ENCODE measurements at places on chromosomes 3 and 15.

- DNase-seq: no peak
Measured at GRCh38 chr15:91592567-91592966, 260.9 kb upstream of the SLCO3A1 start.

DNA sequence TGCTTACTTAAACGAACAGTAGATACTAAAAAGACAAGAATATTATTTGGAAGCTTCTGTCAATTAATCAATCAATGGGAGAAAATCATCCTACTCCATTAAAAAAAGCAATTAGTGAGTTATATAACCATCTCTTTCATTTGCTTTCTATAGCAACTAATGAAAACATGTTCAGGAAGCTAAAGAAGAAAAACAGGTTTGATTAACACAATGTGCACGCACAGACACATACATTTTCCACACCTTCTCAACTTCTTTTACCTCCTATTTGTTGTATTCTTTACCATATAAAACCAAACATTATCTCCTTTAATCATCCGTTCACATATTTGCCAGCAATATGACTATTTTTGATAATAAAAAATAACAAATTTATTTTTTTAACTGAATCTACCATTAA lies 111.3 kb downstream of the GBE1 start:
- no peak for DNase-seq

DNA sequence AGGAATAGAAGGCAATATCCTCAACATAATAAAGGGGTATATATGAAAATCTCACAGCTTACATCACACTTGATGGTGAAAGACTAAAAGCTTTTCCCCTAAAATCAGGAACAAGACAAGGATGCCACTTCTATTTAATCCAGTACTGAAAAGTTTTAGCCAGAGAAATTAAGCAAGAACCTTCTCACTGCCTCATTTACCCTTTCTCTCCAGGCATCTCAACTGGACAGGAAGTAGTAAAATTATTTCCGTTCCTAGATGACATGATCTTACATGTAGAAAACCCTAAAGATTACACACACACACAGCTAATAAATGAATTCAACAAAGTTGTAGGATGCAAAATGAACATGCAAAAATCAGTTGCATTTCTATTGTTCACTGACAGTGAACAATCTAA lies 11.2 kb downstream of the SCAP start:
- DNase-seq: no peak

DNA sequence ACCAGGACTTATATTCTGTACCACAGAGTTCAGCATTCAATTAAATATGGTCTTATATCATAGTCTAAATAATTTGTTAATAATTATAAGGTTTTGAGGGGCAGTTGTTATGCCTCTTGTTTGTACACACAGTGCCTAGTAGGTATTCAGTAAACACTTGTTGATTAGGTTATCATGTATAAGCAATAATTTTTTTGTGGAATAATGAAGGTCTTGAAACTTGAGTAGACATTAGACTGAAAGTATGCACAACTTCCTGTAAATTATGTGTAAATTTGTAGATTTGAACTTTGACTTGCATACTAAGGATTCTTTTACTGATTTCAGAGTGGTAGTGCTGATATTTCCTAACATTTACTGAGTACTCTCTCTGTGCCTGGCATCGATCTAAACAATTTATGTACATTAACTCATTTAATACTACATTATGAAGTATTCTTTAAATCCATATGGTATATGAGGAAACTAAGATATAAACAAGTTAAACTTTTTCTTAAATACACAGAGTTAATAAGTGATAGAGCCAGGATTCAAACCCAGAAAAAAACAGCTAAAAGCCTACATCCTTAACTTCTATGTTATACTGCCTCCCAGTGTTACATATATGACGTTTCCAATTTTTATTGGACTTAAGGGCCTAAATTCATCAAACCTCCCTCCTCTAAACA lies 65.1 kb downstream of the GLCE start:
- DNase-seq: no peak

- DNase-seq: no peak
Measured at GRCh38 chr3:108051005-108051404, 39.8 kb downstream of the CD47 start.

GRCh38 chr3:175447521-175447920 lies 588.4 kb downstream of the NAALADL2 start:
- no peak for DNase-seq

- DNase-seq: no peak
Measured at GRCh38 chr3:17055374-17056276, 170.9 kb downstream of the PLCL2 start.

GRCh38 chr3:191047930-191048329 lies 151.1 kb upstream of the OSTN start:
- no peak for DNase-seq

DNA sequence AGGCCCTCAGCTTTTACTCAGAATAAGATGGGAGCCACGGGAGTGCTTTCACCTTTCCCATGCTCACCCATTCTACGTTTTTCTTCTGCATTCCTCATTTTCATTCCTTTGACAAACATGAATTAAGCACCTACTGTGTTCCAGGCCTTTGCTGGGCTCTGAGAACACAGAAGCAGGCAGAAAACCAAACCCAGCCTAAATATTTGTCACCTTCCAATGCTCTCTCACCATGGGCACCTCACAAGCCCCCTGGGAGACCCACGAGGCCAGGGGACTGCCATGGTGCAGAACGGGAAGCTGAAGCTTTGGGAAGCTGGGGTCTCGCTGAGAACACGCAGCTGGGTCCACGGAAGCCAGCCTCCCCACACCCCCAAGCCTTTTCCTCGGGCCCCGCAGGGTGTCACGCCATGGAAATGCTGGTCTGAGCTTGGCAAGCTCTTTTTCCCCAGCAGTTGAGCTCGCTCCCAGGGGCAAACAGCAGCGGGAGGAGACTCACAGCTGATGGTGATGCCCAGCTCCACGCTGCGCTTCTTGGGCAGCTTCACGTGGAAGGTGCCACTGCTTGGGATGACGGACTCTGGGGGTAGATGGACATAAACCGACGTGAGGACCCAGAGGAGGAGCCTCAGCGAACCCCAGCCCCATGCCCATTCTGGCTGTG lies 27.7 kb downstream of the GRIP2 start:
- DNase-seq: no peak

DNA sequence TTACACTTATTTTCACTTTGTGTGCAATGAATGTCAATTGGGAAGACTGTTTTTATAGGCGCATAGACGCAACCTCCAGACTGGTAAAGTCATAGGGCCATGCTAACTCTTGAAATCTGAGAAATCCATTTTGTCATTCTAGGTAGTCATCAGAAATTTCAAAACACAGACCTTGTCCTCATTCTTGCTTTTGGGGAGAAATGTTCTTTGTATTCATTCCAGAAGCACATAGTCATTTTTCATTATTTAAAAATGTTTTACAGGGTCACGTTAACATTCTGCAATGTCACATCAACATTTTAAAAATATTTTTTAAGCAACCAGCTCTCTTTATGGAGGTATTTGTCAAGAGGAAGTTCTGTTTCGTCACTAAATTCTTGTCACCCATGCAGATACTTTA lies 898.4 kb downstream of the PDCD6IP start:
- DNase-seq: no peak

DNA sequence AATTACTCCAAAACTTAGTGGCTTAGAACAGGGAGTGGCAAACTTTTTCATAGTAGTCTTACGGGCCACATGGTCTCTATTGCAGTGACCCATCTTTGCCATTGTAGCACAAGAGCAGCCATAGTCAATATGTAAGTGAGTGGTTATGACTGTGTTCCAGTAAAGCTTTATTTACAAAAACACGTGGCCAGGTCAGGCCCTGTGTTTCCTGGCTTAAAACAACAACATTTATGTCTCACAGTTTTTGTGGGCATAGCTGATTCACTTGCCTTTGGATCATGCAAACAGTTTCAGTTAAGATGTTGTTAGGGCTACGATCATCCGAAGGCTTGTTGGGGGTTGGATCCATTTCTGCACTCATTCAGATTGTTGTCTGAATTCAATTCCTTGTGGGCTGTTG lies 103.8 kb downstream of the CHCHD6 start:
- DNase-seq: no peak

DNA sequence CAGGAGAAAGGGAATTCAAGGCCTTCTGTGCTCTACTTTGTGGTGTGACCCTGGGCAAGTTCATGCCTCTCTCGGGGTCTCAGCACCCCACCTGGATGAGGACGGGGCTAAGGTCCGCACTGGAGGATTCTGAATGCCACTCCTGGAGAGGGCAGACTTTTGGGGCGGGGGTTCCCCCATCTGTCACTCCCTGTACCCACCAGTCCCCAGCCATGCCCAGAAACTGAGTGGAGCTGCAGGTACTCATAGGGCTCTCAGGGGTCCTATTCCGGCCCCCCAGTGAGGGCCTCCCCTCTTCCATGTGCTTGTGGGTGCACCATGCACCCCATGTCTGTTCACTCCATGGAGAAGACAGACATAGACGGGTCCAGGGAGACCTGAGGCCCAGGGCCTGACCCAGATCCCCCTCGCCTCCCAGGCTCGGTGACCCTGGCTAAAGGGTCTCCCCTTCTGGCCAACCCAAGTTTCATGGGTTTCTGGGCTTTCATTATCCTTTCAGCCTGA lies 26.0 kb downstream of the ACSBG1 start:
- no peak for DNase-seq

- DNase-seq: no peak
Measured at GRCh38 chr3:126493739-126494138, 18.0 kb upstream of the ZXDC start.

GRCh38 chr3:20097015-20097414 lies 56.8 kb downstream of the KAT2B start:
- no peak for DNase-seq

DNA sequence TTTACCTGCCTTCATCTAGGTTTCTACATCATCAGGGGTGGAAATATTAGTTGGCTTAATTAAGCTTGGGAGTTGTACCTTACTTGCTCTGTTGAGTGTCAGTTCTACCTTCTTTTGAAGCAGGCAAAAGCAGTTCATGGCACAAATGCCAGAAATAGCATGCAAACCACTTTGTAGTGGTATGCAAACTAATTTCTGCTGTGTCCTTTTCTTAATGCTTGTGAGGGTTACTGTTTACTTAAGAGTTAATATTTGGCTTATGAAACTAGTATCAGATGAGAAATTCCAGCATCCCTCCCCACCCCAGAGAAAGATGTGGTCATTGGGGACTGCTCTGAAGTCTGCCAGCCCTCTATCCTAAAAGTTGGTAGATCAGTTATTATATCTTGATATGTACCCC lies 7.1 kb downstream of the ATP2C1 start:
- no peak for DNase-seq

DNA sequence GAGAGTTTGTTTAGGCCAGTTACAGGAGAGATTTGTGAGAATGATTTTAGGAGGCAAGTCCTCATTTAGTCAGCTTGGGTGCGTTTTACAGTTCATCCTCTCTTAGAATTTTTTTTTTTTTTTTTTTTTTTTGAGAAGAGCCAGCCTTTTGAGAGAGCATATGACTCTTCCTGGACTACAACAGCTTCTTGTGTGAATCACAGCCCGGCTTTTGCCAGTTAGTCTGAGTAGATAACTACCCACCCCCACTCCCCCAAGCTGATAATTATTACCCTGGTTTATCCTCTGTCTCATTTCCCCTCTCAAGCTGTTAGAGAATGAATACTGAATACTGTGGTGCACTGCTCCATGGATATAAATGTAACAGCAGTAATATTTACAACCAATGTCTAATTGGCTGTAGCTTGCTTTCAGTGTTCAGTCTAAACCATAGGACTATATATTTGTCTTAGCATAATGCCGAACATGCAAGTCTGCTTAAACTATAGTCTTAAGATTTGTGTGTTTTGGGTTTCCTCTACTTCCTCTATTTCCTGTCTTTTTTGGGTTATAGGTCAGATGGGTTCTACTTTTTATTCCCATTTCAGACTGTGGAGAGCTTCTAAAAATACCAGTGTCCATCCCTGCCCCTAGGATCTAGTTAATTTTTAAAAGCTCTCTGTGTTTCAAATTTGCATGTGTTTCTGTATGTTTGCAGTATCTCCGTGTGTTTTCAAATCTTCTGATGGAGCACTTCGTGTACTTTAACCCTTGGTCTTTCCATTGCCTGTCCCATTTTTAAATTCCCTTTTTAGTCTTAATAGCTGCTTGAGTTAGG lies 8.0 kb downstream of the CHD2 start:
- DNase-seq: no peak

- no peak for DNase-seq
Measured at GRCh38 chr15:58057559-58057958, 8.0 kb downstream of the ALDH1A2 start.

GRCh38 chr3:39358333-39358732 lies 24.8 kb upstream of the SLC25A38 start:
- no peak for DNase-seq

DNA sequence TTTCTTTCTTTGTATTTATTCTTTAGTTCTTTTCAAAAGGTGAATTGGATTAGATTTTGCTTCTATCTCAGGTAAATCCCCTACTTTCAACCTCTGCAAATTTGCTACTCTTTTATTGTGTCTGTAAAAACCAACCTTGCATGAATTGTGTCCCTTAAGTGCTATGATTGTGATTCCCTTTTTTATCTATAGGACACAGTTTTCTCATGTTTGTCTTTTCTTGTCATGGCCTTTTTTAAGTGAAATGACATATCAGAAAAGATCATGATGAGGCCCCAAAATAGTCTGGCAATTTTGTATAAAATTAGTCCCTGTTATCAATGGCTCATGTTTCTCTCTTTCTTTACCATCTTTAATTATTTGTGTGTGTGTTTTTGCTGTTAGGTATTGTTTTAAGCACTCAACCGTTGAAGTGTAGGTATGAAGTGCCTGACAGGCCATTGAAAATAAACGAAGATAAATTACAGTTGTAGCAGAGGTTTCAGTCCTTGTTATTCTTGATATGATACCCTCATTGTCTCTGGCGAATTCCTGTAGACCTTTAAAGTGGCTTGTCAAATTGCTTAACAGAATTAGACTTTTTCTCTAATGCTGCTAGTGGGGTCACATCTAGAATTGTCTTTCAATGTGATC lies 184.3 kb downstream of the UBE2E2 start:
- no peak for DNase-seq

- DNase-seq: no peak
Measured at GRCh38 chr3:139517321-139518065, 22.0 kb downstream of the RBP1 start.

GRCh38 chr15:55928955-55929354 lies 64.5 kb downstream of the NEDD4 start:
- no peak for DNase-seq

- DNase-seq: no peak
Measured at GRCh38 chr3:117192888-117193287, 483.3 kb downstream of the TUSC7 start.

DNA sequence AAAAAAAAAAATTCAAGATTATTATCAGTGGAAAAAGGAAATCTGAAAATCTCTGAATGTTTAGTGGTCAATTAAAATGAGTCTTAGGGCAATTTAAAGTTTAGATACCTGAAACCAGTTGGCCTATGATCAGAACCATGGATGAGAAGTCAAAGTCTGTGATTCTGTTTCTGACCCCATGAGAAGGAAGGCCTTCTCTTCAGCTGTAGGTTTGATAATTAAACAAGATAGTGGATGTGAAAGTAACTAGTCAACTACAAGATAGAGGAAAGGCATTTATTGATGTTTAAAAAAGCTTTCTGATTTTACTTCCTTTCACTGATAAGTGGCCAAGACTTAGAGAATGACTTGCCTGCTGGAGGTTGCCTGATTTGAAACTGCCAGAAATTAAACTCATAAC lies 8.7 kb downstream of the PLS1 start:
- DNase-seq: no peak

Data from NCI-H1436 treated with DMSO at 0.1 percent for 48 hours (cell line).